ENCODE measurements at places on chromosomes 12 and 14.
A peak's percentile ranks its signal among the peaks of the same experiment; 100 is the strongest.

DNA sequence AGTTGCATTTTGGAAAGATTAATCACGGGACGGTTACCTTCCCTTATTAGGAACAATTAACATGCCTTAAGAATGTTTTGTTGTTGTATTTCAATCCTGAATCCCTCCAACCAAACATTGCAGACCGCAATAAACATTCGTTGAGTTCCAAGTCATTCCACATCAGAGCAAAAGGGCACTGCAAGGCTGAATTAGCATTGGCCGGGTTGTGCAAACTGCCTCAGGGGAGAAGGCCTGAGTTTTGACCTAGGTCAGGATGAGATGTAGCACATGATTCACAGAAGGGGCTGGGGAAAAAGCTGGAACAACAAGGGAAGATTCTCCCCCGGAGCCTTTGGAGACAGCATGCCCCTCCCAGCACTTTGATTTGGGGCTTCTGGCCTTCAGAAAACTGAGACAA, 82.1 kb upstream of the BDKRB2 start:
- DNase-seq = no peak

DNA sequence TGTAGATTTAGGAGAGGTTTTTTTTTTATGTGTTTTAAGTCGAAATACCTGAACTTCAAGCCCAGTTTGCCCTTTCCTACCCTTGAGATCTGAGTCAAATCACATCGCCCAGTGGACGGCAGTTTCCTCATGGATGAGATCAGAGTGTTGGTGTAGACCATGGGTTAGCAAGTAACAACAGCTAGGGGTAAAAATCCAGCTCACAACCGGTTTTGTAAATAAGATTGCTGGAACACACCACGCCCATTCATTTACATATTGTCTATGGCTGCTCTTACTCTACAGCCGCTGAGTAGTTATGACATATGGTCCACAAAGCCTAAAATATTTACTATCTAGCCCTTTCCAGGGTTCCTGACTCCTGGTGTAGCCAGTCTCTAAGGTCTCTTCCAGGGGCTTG, 158.5 kb upstream of the PLEKHG7 start:
- DNase-seq = no peak

DNA sequence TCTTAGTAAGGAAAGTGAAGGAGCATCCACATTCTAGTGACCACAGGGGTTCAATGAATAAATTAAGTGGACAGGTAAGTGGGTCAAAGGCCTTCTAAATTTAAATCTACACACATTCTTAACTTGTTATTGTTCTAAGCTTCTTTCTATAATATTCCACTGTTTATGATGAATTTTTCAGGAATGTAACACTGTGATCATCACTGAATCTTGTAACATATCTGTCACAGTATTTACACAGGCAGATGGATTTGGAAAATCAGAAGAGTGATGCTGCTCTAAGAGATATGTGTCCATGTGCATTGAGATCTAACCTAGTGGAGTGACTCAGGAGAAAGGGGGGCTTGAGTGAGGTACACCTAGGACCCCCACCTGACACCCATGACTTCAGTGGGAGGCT, 115.4 kb upstream of the OVCH1 start:
- DNase-seq = no peak

- DNase-seq = no peak
Observed at GRCh38 chr12:92640691-92641090, 62.1 kb upstream of the PLEKHG7 start.

GRCh38 chr14:81655423-81656314, 122.0 kb upstream of the SEL1L start:
- DNase-seq = no peak

GRCh38 chr12:130832561-130833209, 6.4 kb downstream of the STX2 start:
- peak; percentile 59 for DNase-seq

DNA sequence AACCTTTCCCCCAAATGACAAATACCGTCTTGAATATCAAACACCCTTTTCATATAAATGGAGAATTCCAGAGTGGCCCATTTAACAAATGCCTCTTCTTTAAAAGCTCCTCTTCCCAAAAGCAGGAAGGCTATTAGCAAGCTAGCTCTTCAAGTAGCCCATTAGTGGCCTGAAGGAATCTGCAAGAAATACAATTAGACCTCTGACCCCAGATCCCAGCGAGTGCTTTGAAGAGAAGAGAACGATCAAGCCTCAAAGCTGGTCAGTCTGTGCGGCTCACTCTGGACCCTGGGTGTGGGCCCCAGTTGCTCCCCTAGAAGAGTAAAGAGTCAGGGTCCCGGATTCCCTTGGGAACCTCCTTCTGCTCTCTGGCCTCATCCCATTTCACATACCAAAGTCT, 325.6 kb downstream of the NUAK1 start:
- no peak for DNase-seq

- no peak for DNase-seq
Observed at GRCh38 chr14:39365354-39365753, 66.9 kb downstream of the FBXO33 start.

DNA sequence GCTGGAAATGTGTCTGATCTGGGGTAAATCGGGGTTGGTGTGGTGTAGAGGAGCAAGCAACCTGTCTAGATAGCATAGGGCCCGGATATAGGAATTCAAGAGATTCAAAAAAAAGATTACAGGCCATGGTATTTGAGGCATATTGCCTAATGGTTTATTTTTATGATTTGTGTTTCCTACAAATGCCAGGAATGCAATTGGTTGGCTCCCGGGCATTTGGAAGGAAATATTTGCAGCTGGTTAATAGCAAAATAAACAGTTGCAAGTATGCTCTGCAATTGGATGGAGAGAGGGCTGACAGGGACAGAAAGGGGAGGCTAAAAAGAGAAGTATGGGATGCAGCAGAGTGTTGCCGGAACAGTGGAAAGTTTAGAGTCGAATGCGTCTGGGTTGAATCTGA, 315.6 kb upstream of the ATP2B1 start:
- peak; percentile 39 for DNase-seq

GRCh38 chr14:73761618-73762355, 47.6 kb upstream of the PNMA1 start:
- DNase-seq = no peak

- no peak for DNase-seq
Observed at GRCh38 chr12:104414581-104415341, 42.0 kb upstream of the CHST11 start.

DNA sequence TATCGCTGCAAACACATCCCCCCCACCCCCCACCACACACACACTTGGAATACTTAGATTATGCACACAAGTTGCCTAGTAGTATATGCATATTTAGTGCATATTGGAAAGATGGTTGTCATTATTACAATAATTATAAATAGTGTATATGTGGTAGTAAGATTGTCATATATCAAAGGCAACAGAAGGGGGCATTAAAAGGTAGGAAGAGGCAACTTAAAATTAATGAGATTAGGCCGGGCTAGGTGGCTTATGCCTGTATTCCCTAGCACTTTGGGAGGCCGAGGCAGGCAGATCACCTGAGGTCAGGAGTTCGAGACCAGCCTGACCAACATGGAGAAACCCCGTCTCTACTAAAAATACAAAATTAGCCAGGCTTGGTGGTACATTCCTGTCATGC, 52.1 kb downstream of the GSC start:
- DNase-seq = no peak

GRCh38 chr14:54787261-54787660, 115.4 kb downstream of the GCH1 start:
- no peak for DNase-seq

- DNase-seq = no peak
Observed at GRCh38 chr14:98909251-98909944, 362.6 kb downstream of the BCL11B start.

DNA sequence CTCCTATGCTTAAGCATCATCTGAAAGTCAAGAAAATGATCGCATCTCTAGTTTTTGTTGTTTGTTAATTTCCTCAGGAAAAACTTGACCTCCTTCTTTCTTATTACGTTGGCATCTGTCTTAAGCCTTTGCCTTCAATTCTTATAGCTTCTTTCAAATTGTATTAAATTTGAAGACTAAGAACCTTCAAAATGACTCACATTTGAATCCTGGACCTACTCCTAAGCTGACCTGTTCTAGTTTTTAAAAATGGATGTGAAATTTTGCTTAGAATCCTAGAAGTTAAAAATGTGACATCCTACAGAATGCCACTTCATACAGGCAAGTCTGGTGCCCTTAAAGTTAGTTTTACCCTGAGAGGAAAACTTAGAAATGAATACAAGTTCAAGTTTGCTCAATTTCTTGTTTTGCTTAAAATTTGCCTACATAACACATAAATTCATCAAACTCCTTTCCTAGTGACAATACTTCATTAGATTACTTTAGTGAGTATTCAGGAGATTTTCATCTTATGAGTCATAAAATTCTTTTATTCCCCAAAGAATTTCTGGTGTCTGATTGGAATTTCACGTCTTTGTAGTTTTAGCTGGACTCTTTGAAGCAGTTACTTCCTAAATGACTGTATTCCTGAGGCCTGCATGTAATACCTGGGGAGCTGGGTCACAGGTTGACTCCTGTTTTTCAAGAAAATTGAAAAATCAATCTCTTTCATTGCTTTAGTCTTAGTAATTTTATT, 152.3 kb downstream of the MSRB3 start:
- peak; percentile 51 for DNase-seq

- no peak for DNase-seq
Observed at GRCh38 chr12:116818341-116818856, 62.8 kb downstream of the HRK start.

DNA sequence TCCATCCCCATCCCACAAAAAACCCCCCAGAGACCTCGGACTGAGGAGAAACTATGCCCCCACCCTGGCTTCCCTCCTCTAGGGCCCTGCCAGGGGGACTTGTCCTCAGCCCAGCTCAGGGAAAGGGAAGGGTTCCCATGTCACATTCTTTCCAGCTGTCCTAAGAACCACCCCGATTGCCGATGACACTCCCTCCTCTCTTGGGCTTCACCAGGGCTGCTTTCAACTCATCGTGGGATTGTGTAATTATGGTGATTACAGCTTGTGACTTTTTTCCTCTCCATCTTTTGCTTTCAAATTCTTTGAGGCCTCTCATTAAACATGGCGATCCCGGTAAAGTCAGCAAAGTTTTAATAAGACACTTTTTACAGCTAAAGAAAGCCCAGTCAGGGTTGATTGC, 344.0 kb downstream of the DPF3 start:
- no peak for DNase-seq

- no peak for DNase-seq
Observed at GRCh38 chr14:37668646-37669045, 73.2 kb downstream of the TTC6 start.

- no peak for DNase-seq
Observed at GRCh38 chr12:29103539-29103974, 45.5 kb upstream of the FAR2 start.

DNA sequence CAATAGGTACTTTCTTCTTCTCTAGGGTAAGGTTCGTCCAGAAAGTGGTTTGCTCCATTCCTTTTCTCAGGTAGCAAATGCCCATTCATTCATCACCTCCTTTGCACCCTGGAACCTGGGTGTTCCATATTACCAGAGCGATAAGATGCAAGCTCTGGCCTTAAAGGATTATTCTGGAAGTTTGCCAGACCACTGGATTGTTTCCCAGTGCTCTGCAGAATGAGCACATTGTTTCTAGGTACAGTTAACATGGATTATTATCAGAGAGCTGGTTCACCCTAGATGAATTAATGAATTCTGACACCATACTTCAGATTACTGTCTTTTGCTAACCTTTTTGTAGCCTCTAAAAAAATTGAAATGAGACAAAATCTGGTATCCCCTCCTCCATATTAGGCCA, 170.9 kb upstream of the BMP4 start:
- DNase-seq = no peak
